Activated CD4-positive, alpha-beta T cell treated with anti-CD3 and anti-CD28 coated beads, Interleukin-2, amount 10 ng/mL, durations not matched to agents 24 days and 14 days (primary cell): ENCODE measurements at places on chromosomes 1 and 21. TPM values are rescaled to one million over a fixed set of nuclear protein-coding genes. Genes with fewer than 3 reads are reported as not detected.
A peak's percentile ranks its signal among the peaks of the same experiment; 100 is the strongest.

DNA sequence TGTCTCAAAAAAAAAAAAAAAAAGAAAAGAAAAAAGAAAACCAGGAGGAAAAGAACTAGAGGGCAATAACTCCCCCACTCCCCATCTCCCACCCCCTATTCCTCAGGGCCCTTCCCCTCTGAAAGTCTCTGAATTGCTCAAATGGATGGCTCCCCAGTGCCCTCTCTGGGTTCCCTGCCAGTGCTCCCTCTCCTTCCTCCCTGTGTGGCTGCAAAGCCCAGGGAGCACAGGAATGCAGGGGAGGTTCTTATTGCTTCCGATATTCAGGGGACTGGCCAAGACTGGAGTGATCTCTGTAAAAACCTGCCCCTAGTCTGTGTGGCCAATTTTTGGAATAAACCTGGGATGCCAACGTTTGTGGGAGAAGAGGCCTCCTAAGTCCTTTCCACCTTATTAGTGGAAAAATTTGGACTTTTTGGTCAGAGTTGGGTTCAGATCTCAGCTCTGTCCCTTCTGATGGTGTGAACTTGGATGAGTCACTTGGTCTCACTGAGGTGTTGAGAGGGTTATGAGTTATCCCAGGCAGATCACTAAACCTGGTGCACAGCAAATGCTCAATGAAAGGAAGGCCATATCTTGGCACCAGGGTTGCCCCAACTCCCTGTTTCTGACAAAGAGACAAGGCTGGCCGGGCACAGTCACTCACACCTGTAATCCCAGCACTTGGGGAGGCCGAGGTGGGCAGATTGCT, 13.4 kb upstream of the ARHGEF10L start:
- no peak for DNase-seq

The IL22RA1 gene
- not detected in 2 replicates for total RNA-seq

The SLC6A17 gene
- 0.05 TPM in 1 of 2 replicates, not detected in the other for total RNA-seq

The F11R gene
- total RNA-seq: 9.1 and 21.4 TPM in 2 replicates

The IGSF3 gene
- 2.1 and 2.2 TPM in 2 replicates for total RNA-seq

- no peak for DNase-seq
These were observed 118.3 kb downstream of the PTPRU start for GRCh38 chr1:29354511-29355098.

GRCh38 chr1:241482761-241483250, 36.7 kb downstream of the FH start:
- DNase-seq: no peak

- DNase-seq: no peak
These were observed 636 bp upstream of the CAMK2N1 start for GRCh38 chr1:20486457-20487235.

The IGSF5 gene
- total RNA-seq: not detected in 2 replicates

- no peak for DNase-seq
These were observed 3.9 kb upstream of the MMEL1 start for GRCh38 chr1:2636733-2637132.

GRCh38 chr1:155052439-155053395, 1.6 kb downstream of the ADAM15 start:
- DNase-seq: peak; percentile 76

The PTCH2 gene
- total RNA-seq: 0.78 and 1.0 TPM in 2 replicates

The SYPL2 gene
- 0.07 TPM in 1 of 2 replicates, not detected in the other for total RNA-seq

The AIRE gene
- total RNA-seq: 0.05 TPM in 1 of 2 replicates, not detected in the other

The DIO1 gene
- total RNA-seq: not detected in 2 replicates

GRCh38 chr1:97893844-97894243, 27.0 kb downstream of the DPYD start:
- no peak for DNase-seq

DNA sequence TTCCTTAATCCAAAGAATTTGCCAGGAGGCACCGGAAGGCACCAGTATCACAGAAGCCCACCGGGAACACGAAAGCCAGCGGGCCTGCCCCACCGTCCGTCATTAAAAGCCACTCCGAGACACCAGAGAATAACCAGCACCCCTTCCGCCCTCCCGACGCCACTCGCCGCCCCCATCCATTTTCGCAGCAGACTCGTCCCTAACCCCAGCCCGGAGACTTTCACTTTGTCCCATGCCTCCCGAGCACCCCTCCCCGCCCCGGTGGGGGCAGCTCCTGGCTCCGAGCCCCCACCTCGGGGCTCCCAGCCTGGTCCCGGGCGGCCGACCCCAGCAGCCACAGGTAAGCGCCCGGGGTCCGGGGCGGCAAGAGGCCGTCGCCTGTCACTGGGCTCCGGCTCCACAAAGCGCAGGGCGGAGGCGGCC, 105.4 kb downstream of the SLC45A1 start:
- peak; percentile 84 for DNase-seq

GRCh38 chr1:117719004-117719403, 113.2 kb downstream of the TENT5C start:
- no peak for DNase-seq

DNA sequence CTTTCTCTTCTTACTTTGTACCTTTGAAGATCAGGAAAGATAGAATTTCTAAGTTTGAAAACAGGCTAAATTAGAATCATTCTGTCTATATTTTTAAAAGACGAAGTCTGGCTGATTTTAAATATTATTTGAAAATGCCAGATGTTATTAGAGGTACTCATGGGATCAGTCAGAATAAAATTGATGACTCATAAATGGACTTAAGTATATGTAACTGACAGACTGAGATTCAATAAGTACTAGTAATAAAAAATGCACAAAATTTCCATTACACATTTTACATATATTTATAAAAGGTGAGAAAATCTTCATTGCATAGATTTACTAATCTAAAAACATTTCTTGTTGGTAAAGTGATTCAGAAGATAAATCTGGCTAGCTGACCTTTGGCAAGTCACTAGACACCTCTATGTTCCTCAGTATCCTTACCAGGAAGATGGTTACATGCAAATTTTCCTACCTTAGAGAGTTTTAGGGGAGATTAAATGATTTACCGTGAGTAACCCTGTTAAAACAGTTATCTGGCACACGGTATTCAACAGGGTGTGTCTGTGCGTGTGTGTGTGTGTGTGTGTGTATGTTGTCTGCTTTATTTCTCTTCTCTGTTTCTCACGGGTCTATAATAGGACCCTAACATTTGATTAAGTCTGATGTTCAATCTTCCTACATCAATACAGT, 189.0 kb downstream of the RUNX1 start:
- DNase-seq: no peak

- DNase-seq: no peak
These were observed 82.1 kb upstream of the ARHGAP29 start for GRCh38 chr1:94319319-94320102.

GRCh38 chr21:25682382-25682781, 43.3 kb downstream of the JAM2 start:
- no peak for DNase-seq

The FAM110D gene
- 0.07 and 0.09 TPM in 2 replicates for total RNA-seq

The CELA2B gene
- total RNA-seq: not detected in 2 replicates

The OR2L8 gene
- not detected in 2 replicates for total RNA-seq

- no peak for DNase-seq
These were observed 120.1 kb downstream of the BACH1 start for GRCh38 chr21:29418813-29419212.

GRCh38 chr1:150922519-150922975, 3.6 kb upstream of the SETDB1 start:
- DNase-seq: peak; percentile 92

The OR2G6 gene
- not detected in 2 replicates for total RNA-seq

The ANGPTL3 gene
- total RNA-seq: not detected in 2 replicates

GRCh38 chr1:67390041-67390887, 39.9 kb downstream of the SERBP1 start:
- no peak for DNase-seq

DNA sequence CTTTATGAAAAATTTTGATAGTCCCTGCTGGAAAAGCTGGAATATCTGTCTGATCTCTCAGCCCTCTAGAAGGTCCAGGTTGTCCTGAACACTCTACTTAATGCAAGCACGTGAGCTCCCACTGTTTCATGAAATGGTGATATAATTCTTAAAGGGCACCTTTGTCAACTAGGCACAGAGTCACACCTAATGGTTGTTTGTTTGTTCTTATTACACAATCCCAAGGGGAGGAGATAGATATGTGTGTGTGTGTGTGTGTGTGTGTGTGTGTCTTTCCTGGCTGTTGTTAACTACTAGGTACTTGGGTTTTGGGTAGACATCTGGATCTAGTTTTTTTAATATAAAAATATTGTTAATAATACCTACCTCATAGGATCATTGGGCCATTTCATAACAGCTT, 63.9 kb downstream of the GRIK1 start:
- no peak for DNase-seq

GRCh38 chr21:44475266-44475845, 20.0 kb downstream of the LRRC3 start:
- DNase-seq: no peak

DNA sequence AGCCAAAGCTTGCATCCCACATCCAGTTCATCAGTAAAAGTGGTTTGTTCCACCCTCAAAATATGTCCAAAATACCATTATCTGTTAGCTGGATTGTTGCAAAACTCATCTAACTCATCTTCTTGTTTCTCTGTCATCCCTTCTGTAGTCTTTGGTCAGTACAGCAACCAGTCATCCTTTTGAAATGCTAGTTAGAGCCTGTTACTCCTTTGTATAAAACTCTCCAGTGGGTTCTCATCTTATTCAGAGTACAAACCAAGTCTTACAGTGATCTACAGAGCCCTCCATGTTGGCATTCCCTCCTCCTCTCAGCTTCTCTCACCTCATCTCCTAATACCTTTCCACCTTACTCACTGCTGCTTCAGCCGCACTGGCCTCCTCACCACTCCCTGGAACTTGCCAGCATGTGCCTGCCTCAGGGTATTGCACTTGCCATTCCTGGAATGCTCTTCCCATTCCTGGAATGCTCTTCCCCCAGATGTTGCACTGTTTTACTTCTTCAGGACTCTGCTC, 70.6 kb downstream of the LAMC1 start:
- DNase-seq: no peak

DNA sequence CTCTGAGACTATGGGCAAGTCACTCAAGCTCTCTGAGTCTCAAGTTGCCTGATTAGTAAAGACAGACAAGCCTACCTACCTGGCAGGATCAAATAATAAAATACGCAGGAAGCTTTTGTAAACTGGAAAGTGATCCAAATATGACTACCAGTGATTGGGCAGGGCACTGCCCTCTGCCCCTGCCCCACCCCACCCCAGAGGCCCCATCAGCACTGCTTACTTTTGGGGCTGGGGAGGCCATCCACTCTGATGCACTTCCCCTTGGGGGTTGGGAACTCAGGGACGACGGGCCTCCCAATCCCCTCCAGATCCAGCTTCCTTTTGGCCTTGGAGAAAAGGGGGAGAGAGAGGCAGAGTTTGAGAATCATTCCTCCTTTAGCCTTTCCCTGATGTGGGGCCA, 6.9 kb downstream of the E2F2 start:
- no peak for DNase-seq

- DNase-seq: no peak
These were observed 75.5 kb downstream of the PSMG1 start for GRCh38 chr21:39107739-39108138.

The OR6N1 gene
- total RNA-seq: not detected in 2 replicates

DNA sequence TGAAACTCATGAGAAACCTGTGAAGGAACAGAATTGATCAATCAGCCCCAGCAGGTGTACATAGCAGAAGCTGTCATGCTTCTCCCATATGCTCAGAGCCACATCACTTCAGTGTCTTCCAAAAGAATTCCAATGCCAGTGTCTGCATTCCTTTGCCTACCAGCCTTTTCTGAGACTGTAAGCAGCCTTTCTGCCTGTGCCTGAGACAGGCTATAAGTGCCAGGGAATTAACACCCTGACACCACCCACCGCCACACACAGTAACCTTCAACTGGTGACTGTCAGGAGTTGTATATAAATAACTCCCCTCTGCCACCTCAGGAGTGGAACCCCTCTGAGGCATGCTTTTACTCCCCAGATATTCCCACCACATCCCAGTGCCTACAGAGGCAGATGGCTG, 38.1 kb upstream of the SLAMF9 start:
- DNase-seq: no peak

DNA sequence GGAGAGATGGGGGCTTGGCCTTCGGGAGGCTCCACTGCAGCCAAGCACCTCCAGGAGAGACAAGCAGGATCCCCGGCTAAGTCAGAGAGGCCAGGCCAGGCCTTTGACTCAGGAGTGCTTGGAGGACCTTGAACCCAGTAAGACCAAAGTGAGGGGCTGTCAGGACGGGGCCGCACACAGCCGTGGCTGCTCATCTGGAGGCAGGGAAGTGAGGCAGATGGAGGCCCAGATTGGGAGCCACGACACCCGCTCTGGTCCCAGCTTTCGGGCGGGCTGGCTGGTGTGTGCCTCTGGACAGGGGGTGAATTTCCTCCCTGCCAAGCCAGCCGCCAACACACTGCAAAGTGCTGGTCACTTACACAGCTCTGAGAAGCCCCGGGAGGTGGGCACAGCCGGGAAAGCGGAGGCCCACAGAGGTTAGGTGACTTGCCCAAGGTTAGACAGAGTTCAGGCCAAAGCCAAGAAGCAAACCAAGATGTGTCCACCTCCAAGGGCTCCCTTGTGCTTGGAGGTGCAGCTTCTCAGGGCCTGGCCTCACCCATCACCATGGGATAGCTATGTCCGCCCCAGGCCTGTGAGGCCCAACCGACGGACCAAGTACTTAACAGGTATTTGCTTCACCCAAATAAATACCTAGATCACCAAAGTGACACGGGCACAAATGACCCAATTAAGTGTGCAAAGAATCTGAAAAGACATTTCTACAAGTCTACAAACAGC, 58.3 kb downstream of the CHD5 start:
- no peak for DNase-seq

- no peak for DNase-seq
These were observed 29.1 kb downstream of the FHAD1 start for GRCh38 chr1:15275921-15276683.

The GPA33 gene
- 0.12 TPM in 1 of 2 replicates, not detected in the other for total RNA-seq

The ZNF697 gene
- 4.5 and 4.8 TPM in 2 replicates for total RNA-seq
